Muscle of leg (tissue), 16 donors: ENCODE measurements at places on chromosomes 7 and 10. TPM values are rescaled to one million over a fixed set of nuclear protein-coding genes. Genes with fewer than 3 reads are reported as not detected.

GRID1 gene
- 2.7 TPM for total RNA-seq

GRCh38 chr10:133044401-133044811 lies 43.3 kb upstream of the ADGRA1 start:
- DNase-seq: peak; percentile 81

RAB11FIP2 gene
- 28.6 TPM for total RNA-seq

DNA sequence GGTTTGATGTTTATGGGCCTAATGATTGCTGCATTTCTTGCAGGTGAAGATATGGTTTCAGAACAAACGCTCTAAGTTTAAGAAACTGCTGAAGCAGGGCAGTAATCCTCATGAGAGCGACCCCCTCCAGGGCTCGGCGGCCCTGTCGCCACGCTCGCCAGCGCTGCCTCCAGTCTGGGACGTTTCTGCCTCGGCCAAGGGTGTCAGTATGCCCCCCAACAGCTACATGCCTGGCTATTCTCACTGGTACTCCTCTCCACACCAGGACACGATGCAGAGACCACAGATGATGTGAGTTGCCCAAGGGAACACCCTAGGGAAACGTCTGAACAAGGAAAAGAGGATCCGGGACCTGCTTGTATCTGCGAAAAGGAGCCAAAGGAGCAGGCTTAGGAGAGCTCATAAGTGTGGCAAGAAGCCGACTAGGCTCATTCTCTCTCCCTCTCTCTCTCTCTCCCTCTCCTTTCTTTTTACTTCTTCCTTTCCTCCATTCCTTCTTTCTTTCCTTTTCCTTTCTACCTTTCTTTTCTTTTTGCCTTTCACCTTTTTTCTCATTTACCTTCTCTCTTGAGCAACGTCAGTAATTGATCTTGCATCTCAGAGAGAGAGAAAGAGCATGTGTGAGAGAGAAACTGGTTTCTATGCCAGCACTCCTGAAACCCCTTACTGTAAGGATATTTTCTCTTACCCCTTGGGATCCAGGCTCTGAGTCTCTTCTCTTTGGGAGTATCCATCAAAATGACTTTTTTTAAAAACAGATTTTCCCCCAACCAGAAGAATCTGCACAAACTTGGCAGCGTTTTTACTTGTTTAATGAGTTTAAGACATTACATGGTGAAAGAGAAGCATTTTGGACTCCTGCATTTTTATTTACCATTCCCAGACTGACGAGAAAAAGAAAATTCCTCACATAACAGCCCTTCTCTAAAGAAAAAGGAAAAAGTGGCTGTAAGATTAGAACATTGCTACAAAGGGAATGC lies 4.7 kb downstream of the DLX6 start:
- no peak for DNase-seq

GRCh38 chr7:55177589-55178261 lies 158.9 kb downstream of the EGFR start:
- DNase-seq: peak; percentile 73

DNA sequence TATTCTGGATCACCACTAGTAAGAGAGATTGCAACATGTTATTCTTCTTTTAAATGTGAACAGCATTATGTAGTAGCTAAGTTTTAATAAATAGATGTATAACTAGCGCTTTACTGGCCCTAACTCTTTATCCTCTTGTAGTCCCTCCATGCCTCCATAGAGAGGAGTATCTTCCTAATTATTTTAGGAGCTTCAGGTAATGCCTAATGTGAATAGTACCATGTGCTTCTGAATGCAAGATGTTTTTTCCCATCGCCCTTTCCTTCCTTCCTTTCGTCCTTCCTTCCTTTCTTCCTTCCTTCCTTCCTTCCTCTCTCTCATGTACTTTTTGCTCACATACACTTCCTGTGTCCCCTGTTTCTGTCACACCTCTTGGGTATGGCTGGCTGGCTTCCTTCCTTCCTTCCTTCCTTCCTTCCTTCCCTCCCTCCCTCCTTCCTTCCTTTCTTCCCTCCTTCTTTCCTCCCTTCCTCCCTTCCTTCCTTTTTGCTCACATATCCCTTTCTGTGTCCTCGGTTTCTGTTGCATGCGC lies 290.7 kb downstream of the HDAC9 start:
- DNase-seq: no peak

SLC25A28 gene
- 25.7 TPM for total RNA-seq
